NCI-H1930 (cell line): ENCODE measurements at places on chromosomes 4 and X.

GRCh38 chr4:76250962-76251361, 559 bp upstream of the FAM47E start:
- DNase-seq = no peak

GRCh38 chr4:169484485-169484884, 127.9 kb downstream of the NEK1 start:
- DNase-seq = no peak

DNA sequence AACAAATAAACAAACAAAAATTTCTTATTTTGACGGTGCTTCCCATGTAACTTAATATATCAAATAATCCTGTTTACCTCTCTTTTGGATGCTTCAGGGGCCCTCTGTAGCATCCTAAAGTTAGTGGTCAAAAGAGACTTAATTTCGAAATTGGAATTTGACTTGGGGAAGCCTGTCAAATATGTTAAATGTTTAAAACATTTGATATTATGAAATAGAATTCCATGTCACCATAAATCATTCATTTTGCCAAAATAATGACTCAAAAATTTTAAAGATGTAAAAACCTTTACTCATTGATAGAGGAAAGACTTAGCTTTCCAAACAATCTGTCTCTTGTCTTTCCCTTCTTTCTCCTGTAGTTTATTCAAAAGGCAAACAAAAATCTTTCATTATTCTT, 20.6 kb upstream of the TEX13A start:
- DNase-seq = no peak

DNA sequence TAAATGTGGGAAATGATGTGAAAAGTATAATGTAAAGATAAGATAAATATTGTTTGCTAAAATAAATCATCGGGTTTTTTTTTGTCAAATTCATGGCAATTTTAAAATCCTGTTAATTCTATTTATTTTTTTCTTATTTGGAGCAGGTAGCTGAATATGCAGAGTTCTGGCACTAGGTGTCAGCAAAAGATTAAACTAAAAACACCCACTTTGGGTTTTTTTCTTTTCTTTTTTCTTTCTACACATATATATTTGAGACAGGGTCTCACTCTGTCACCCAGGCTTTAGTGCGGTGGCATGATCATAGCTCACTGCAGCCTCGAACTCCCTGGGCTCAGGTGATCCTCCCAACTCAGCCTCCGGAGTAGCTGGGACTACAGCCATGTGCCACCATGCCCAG, 6.9 kb upstream of the RAP2C start:
- DNase-seq = no peak

DNA sequence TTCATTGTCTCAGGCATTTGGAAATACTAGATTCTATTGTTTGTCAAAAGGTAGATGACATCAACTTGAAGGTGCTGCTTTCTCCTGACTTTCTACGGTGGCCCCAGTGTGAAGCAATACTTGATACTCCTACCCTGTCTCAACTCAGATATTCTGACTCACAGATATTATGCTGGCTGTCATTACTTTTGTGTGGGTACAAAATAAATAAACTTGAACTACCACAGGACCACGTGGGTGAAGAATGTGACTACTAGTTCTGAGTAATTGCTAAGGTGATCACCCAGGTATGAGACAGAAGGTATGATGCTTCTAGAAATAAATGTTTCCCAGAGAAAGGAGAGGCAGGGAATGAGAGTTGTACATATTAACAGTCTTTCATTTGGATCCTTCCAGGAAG, 275.3 kb upstream of the SPOCK3 start:
- no peak for DNase-seq

DNA sequence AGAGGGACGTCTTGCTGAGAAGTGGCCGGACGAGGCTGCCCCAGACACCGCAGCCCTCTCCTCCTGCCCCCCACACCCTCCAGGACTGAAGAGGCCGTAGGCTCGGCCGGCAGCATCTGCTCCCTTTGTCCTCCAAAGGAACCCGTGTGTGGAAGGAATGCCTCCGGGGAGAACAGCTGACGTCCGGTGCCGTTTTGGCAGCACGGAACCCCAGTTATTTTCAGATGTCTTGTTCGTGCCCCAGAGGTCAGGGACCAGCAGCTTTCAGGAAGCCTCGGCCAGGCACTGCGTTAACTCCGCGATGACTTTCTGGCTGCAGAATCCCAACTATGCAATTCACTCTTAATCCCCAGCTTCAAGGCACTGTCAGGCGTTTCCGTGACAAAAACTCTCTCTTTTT, 10.9 kb upstream of the PPP2R3B start:
- DNase-seq = no peak

DNA sequence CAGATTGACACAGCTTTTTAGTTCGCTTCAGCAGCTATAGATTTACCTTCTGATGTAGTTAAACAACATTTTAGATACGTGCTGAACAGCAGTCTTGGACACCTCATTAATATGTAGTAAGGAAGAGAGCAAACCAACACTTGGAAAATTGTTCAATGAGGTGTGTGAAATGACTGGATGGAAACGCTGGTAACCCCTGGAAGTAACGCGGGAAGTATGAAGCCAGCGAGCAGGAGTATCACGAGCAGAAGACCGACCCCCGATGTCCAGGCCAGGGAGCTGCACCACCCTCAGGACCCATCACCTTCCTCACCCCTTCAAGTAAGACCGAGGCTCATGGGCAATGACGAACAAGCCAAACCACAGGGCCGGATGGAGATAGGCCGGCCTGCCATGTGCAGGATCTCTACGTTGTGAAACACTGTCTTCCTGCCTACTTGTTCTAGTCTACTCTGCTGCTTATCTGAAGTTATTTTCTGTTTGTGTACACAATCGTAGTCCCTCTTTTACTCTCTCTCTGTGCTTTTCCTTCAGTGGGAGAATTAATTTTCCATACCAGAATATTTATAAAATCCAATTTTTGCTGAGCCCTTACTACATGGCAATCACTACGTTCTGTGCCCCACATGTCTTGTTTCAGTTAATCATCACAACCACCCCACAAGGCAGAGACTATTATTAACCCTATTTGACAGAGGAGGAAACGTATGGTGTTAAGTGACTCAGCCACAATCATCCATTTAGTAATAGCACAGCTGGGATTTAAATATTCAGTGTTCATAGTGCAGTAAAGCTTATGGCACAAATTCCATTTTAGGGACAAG, 221.7 kb downstream of the APBB2 start:
- DNase-seq = no peak

GRCh38 chrX:132017431-132018185, 5.5 kb upstream of the STK26 start:
- no peak for DNase-seq

DNA sequence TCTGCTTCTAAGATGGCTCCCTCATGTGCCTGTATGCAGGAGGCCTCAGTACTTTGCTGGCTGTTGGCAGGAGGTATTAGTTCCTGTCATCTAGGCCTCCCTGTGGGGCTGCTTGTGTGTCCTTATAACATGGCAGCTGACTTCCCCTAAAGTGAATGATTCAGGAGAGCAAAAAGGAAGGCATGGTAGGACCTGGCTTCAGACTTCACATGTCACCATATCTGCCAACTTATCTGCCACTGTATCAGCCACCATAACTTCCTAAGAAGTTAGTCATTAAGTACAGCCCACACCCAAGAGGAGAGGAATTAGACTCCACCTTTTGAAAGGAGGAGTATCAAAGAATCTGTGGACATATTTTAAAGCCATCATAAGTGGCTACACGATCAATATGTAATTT, 122.5 kb downstream of the UCHL1 start:
- no peak for DNase-seq

- no peak for DNase-seq
Observed at GRCh38 chrX:866441-866990, 235.9 kb downstream of the SHOX start.

DNA sequence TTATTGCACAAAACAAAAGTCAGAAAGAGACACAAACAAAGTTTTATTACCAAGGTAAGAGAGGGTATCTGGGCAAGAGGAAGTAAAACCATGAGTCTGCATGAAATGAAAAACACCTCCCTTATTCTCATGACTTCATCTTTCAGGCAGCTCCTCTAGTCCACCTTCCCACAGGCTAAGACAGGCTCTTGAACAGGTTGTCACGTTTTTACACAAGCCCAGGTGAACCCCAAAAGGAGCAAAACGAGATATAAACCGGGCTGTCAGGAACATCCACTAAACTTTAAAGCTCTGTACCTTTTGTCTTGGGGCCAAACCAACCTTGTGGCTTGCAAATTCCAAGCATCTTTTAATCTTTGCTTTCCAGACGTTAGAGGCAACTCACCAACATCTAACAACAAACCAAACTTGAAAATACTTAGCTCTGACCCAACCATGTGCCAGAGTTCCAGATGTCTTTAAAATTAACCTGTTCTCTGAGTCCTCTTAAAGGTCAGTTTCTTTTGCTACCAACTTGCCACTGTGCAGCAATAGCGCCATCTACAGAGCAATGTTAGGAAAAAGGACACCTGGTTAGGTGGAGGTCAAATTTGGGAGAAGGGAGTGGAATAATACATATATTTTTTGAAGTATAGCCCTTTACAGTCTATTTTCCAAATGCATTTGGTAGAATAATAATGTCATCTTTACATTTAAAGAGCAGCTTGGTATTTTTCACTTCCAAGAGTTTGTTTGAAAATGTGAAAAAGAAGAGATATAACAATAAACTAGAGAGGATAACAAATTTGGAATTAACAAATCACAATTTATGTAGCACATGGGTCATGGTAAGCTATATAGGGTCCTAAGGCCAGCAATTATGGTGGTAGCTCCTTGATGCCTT, 73.1 kb downstream of the QRFPR start:
- no peak for DNase-seq

DNA sequence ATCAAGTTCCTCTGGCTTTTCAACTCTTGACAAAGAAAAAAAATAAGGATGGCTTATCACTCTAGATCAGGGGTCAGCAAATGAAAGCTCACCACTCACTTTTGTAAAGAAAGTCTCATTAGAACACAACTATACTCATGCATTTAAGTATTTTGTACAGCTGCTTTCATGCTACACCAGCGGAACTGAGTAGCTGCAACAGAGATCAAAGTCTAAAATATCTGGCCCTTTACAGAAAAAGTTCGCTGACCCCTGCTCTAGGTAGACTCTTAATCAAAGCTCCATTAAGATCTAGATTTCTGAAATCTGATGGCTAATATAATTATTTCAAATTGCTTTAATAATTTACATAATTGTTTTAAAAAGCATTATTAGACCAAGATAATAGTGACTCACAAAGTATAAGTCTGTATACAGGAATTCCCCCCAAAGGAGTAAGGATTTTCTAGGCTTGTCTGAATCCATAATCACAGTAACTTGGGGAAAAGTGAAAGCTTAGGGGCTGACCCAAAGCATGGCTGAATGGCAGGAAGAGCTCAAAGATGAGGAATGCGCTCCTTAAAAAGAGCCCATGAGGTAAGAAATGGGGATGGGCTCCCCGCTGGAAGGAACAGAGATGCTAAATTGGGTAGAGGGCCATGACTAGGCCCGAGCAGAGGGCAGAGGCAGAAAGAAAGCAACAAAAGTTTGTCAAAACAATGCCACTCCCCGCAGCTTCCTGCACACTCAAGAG, 140.3 kb downstream of the SH3KBP1 start:
- DNase-seq = no peak

- DNase-seq = peak; percentile 60
Observed at GRCh38 chr4:140359562-140360427, 13.7 kb upstream of the SCOC start.

GRCh38 chr4:85368932-85369331, 106.0 kb upstream of the ARHGAP24 start:
- no peak for DNase-seq

GRCh38 chrX:56798866-56799758, 70.1 kb downstream of the NBDY start:
- no peak for DNase-seq

GRCh38 chrX:53377464-53377863, 45.0 kb downstream of the SMC1A start:
- DNase-seq = no peak

DNA sequence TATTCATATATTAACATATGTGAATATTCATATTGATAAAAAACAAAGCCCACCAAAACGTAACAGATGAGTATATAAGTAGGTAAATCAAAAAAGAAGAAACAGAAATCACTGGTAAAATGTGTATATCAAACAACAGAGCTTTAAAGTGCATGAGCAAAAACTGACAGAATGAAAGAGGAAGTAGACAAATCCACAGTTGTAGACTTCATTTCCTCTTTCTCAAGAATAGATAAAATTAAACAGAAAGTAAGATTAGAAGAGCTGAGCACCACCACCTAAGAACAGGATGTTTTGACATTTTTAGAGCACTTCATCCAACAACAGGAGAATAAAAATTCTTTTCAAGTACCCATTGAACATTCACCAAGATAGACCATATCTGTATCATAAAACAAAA, 64.6 kb downstream of the CNKSR2 start:
- DNase-seq = no peak

DNA sequence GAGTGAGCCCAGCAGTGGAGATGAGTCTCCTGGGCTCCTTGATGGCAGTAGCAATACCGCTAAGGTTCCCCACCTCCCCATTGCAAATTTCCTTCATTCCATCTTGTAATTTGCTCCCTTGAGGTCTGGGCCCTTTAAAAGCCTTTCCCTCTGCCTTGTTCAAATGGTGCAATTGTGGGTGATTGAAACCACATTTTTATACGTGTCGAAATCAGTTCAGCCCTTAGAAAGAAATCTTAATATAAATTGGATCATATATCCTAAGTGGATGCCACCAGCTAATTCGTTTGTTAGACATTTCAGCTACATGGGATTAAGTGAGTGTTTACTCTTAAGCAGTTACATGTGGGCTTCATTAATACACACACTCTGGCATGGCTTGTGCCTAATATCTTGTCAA, 68.6 kb downstream of the NHS start:
- no peak for DNase-seq

DNA sequence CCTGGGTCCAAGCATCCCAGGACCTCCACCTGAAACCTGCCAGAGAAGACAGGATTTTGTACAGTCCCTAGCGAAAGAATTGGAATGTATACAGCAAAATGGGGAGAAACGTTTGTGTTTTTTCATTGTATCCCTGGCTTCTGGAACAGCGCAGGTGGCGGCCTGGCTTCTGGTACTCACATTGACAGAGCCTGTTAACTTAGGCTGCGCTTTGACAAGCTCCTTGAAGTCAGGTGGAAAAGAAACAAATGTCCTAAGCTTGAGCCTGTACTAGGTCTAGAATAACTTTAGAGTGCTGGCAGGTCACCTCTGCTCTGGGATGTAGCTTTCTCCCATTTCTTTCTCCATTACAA, 343.7 kb upstream of the KLF3 start:
- DNase-seq = no peak

DNA sequence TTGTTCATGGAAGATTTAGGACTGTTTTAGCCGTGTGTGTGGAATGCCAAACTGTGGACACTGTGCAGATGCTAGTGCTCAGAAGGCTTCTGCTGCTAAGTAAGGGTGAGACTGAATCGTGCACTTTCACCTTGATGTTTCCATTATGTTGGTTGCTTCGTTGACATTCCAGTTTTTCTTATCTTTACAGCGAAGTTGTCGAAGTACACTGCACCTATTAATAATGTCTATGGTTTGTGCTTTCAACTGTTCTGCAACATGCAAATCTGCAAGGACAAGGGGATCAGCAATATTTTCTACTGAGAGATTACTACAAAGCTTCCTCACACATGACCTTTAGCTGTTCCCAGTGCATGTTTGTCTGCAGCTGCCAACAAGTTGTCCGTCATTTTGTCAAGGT, 67.7 kb downstream of the UGT2A3 start:
- no peak for DNase-seq

GRCh38 chrX:84737471-84737871, 235.2 kb upstream of the HDX start:
- no peak for DNase-seq
